Left renal pelvis (tissue), 4 donors: ENCODE measurements at places on chromosomes 11 and 22. TPM values are rescaled to one million over a fixed set of nuclear protein-coding genes. Genes with fewer than 3 reads are reported as not detected.

THAP12 gene
- polyA plus RNA-seq = 78.3 TPM

PHLDA2 gene
- polyA plus RNA-seq = 0.34 TPM

RAC2 gene
- 7.4 TPM for polyA plus RNA-seq

OTUB1 gene
- 98.0 TPM for polyA plus RNA-seq

CBX7 gene
- polyA plus RNA-seq = 7.0 TPM

DNA sequence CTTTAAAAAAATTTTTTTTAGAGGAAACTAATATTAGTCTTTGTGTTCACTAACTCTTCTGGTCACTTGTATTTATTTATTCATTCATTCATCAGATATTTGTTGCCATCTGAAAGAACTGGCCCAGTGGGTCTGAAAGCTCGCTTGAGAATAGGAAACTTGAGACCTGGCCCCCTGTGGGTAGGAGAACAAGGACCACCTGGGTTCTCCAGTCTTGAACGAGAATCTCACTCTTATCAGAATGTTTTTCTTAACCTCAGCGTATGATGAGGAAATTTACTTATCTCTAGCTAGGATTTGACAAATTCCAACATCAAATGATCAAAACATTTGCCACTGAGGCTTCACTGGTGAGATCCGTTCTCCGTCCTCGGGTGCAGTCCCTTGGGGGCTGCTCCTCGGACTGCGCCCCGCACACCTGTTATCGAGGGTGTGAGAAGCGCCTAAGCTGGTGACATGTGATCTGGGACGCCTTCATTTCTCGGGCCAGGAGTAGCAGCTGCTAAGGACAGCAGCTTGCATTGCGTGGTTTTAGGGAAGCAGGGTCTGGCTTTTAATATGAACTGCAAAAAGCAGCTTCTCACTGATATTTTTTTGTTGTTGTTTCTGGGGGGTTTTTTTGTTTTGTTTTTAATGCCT, 6.3 kb downstream of the C22orf31 start:
- no peak for DNase-seq

- no peak for DNase-seq
These were observed 47.1 kb downstream of the SLC22A12 start for GRCh38 chr11:64638018-64638665.

DNA sequence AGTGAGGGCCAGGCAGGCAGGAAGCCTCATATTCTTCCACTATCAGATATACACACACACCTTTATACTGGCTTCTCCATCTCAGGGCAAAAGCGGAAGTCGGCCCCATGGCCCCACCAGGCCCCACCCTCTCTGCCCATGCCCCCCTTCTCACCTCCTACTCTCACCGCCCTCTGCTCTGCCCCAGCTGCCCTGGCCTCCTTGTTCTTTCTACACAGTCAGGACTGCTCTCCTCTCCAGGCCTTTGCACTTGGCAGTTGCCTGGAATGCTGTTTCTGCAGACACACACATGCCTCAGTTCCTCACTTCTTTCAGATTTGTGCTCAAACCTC, 25.3 kb downstream of the OTOG start:
- DNase-seq = no peak

- DNase-seq = no peak
These were observed 77.0 kb downstream of the DDIAS start for GRCh38 chr11:82978422-82979099.

- no peak for DNase-seq
These were observed 423 bp downstream of the PEX16 start for GRCh38 chr11:45917286-45917622.

- no peak for DNase-seq
These were observed 1.4 kb downstream of the KCNC1 start for GRCh38 chr11:17735818-17736578.

- DNase-seq = no peak
These were observed 531.1 kb downstream of the BRD1 start for GRCh38 chr22:49296561-49296960.

DNA sequence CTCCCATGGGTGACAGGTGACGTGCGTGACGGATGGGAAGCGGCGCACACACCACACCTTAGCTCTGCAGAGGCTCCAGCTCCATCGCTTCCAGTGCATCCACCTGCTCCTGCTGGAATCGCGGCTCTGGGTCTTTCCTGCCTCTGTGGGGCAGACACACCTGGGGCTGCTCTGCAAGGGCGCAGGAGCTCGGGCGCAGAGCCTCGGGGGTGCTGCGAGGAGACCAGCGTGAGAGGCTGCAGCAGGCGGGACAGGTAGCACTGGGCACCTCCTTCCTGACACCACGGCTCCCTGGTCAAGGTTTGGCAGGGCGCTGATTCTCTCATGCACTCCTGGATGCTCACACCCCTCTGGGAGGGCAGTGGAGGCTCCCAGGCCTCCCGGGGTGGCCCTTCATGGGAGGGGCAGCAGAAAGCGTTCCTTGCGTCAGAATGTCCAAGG, 1494.3 kb downstream of the BRD1 start:
- DNase-seq = no peak

- DNase-seq = no peak
These were observed 23.4 kb upstream of the CLNS1A start for GRCh38 chr11:77660947-77661346.

GRCh38 chr11:130474637-130475400, 26.4 kb downstream of the ADAMTS15 start:
- no peak for DNase-seq

- no peak for DNase-seq
These were observed 35.1 kb downstream of the NRXN2 start for GRCh38 chr11:64687643-64688533.

DNA sequence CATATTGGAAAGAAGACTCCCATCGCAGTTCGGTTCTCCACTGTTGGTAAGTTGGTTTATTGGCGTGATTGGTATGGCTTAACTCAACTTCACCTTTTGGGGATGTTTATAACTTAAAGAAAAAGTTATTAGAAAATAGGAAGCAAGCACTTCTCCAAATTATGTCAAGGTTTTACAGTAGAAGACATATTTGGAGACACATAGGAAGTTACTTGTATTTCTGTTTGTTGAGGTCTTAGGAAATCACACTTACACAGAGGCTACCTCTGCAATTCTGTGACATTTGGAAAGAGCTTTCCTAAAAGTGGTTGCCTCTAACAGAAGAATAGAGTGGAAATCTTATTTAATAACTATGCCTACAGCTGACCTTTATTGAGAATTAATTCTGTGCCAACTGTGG, 12.3 kb downstream of the CAT start:
- no peak for DNase-seq

GRCh38 chr11:96260532-96260931, 82.5 kb downstream of the MAML2 start:
- DNase-seq = no peak

DNA sequence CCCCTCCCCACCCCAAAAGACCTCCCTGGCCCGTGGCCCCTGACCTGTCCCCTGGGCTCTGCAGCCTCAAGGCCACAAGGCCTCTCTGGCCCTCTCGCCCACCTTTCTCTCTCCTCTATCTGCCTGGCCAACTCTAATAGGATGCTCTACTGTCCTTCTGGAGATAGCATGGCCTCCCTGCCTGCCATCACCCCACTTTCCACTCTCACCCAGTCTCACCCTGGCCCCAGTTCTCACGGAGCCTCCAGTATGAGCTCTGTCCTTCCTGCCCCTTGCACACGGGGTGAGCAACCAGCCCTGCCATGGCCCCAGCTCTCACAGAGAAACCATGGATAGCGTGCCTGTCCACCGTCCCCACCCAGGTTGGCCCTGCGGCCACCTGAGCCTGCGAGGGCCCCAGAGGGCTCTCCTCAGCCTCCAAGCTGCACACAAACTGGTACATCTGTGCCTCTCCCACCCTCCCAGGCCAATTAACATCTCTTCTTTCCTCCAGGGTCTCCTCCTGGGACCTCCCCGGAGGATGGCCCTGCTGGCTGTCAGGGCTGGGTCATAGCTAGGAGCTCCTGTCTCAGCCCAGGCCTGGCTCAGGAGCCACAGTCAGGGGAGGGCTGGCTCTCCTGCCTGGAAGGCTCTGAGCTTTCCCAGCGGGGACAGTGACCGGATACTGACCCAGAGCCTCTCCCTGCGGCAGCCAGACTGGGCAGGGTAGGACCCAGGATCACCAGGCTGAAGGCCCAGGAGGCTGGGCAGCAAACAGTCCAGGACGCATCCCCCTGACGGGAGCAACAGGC, 22.3 kb downstream of the RTN4R start:
- no peak for DNase-seq
